ENCODE measurements at places on chromosomes 3 and 15.

DNA sequence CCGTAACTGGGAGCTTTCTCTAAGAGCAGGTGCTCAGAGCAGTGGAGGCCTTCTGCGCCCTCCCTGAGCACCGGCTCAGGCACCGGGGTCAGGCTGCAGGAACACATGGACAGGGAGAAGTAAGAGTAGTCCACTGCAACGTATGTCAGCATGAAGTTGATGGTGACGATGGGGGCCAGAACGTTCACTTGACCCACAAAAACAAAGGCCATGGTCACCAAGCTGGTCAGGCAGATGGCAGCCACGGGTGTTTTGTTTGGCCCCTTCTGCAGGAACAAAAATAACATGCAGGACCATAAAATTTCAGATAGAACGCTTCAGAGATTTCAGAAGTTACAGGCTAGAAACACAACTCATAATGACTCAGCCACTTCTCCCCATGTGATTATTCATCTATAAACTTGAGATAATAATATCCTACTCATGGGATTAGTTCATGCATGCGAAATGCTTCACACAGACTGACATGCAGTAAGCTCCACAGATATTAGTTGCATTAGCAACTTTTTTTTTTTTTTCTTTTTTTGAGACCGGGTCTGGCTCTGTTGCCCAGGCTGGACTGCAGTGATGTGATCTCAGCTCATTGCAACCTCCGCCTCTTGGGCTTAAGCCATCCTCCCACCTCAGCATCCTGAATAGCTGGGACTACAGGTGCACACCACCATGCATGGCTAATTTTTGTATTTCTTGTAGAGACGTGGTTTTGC lies 52.2 kb upstream of the HEG1 start:
- no peak for DNase-seq

GRCh38 chr15:70240082-70240481 lies 142.4 kb upstream of the TLE3 start:
- DNase-seq: no peak

- no peak for DNase-seq
These were observed 984 bp upstream of the SMARCC1 start for GRCh38 chr3:47782446-47783308.

GRCh38 chr3:67087788-67088187 lies 89.7 kb downstream of the KBTBD8 start:
- DNase-seq: no peak

DNA sequence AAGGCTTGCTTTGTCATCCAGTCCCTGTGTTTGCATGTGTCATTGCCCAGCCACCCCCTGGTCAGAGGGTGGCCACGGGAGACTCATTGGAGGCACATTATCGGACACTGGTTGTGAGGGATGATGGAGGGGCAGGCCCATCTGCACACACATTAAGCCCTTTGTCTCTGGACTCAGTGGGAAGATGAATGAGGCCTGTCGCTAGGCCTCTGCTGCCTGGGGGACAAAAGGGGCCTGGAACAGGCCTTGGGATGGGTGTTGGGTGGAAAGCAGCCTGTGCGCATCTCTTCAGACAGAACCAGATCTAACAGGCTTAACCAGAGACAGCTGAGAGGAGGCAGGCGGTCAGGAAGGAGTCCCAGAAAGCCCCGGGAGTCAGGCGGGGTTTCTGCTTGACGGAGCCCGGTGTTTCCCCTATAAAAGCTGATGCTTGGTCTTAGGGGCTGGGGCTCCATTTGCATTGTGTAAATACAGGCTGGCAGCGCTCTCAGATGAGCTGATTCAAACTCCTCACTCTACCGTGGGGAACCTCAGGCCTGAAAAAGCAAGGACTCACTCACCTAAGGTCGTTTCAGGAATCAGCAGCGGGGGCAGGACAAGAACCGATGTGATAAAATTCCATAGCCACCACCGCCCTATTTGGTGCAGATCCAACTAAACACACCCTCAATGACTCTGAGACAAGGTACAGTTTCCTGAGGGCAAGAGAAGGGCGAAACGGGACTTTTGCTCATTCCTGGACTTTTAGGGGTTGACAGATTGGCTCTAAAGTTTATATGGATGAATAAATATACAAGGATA lies 17.1 kb upstream of the SKIC8 start:
- no peak for DNase-seq

DNA sequence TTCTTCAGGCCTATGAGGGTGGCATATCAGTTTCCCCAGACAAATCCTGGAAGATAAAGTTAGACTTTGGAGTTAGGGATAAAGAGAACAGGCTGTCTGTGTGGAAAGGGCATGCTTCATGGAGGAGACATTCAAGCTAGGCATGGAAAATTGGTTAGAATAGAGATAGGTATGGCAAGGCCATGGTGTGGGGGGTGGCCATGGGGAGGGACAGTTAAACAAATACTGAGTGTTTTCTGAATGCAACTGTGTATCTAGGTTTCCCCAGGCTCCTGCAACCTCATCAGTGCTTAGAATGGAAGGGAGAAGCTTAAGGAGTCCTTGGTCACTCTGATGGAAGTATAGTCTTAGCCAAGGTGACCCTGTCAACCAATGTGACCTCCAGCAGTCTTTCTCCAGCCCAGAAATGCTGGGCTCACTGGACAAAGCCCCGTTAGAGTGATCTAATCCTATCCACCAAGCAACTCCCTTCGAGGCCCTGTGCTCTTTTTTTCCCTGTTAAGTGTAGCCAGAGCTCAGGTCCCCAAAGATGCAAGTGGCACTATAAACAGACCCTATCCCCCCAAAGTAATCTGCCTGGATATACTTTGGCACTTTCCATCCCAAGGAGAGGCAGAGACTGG lies 5.5 kb upstream of the PKM start:
- no peak for DNase-seq

DNA sequence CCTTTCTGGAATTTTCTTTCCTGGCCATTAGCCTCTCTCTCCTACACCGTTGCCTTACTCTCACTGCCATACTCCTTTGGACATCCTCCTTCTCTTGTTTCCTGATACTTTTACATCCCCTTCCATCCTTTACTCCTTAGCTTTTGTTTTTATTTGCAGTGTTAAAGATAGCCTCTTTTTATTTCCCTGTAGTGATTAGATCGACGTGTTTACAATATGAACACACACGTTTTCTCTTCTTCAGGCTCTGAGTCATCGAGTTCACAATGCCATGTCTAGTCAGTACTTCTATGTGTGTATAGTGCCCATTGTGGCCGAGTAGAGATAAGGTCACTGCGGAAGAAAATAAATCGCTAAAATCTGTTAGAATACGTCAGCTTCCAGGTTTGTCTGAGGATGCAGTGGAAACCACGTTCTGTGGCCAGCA lies 208.5 kb downstream of the LPP start:
- no peak for DNase-seq

- no peak for DNase-seq
These were observed 635.1 kb downstream of the EPHA3 start for GRCh38 chr3:89742546-89742945.

GRCh38 chr3:122679085-122679881 lies 1.4 kb upstream of the PARP14 start:
- peak; percentile 87 for DNase-seq

DNA sequence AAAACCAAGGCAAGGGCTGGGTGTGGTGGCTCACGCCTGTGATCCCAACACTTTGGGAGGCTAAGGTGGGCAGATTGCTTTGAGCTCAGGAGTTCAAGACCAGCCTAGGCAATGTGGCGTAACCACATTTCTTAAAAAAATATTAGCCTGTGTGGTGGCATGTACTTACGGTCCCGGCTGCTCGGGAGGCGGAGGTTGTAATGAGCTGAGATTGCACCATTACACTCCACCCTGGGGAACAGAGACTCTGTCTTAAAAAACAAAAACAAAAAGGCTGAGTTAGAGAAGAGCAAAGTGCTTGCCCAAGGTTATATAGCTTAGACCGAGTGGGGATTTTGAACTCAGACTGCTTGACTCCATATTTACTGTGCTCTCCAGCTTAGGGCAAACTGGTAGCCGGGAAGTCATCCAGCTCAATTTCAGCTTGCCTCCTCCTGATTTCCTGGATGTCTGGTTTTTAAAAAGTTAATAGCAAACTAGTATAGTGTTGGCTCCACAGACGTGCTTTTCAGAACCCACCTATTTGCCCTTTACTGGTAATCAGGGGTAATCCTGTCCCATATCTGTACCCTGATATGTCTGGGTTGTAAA lies 138.9 kb downstream of the CACNA1D start:
- no peak for DNase-seq

DNA sequence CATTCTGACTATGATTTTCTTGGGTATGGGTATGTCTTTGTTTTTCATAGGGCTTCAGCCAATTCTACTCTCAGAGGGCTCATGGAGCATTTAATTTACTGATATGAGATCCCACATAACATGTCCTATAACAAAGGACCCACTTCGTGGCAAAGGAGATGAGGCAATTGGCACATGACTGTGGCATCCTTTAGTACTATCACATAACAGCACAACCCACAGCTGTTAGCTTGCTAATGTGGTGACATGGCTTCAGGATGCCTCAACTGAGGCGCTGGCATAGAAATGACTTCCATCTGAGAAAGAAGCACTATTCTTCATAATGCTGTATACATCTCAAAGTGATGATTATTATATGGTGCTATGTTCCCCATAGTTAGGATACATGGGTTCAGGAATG lies 48.1 kb upstream of the RFX7 start:
- no peak for DNase-seq

- DNase-seq: no peak
These were observed 104.5 kb downstream of the RPLP1 start for GRCh38 chr15:69557020-69557706.

GRCh38 chr3:182258538-182259177 lies 534.6 kb upstream of the ATP11B start:
- DNase-seq: no peak

DNA sequence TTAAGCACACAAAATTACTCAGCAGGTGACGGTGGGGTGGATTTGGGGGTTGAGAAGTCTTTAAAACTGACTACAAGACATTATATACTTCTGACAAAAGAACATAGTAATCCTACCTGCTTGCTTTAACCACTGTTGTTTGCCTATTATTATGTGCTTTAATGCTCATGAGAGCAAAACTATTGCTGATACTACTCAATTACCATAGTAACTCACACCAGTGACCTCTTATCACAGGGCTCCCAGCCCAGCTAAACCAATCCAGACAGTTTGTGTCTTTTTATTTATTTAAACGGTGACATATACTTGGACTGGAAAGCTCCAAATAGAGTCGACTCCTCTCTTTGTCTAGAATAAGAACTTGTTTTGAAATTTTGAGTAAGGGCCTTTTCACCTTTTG lies 42.8 kb upstream of the FEZF2 start:
- no peak for DNase-seq

DNA sequence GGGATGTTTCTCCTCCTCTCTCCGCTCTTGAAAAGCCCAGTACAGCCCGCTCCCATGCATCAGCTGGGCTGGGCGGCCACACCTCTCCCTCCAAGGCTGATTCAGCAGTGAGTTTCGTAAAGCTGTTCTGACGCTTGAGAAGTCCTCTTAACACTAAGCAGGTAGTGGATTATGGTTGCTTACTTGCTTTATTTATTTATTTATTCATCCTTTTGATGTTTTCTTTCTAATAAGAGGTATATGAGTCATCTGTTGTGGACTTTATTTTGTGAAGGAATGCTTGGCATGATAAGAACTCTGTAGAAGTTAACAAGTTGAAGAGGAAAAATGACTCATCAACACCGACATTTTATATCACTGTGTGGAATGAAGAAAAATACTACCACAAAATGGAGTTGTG lies 285.0 kb downstream of the SQOR start:
- DNase-seq: no peak

GRCh38 chr15:69744391-69745162 lies 292.0 kb downstream of the RPLP1 start:
- no peak for DNase-seq

GRCh38 chr3:189966843-189967242 lies 153.9 kb downstream of the P3H2 start:
- no peak for DNase-seq

DNA sequence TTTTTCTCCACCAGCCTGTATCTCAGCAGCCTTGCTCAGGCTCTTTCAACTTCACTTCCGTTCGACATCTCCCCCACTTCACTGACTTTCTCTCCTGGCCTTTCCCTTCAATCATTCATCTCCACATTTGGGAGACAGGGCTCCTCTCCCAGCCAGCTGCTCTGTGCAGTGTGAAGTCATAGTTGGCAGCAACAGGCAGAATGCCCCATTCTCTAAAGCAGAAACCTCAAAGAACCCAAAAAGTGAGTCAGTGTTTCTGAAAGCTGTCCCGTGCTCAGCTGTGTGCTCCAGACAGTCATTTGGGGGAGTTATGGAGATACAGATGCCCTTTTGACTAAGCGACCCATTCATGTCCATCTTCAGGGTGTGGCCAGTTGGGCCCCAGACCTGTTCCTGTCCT lies 54.3 kb downstream of the NTRK3 start:
- DNase-seq: no peak

DNA sequence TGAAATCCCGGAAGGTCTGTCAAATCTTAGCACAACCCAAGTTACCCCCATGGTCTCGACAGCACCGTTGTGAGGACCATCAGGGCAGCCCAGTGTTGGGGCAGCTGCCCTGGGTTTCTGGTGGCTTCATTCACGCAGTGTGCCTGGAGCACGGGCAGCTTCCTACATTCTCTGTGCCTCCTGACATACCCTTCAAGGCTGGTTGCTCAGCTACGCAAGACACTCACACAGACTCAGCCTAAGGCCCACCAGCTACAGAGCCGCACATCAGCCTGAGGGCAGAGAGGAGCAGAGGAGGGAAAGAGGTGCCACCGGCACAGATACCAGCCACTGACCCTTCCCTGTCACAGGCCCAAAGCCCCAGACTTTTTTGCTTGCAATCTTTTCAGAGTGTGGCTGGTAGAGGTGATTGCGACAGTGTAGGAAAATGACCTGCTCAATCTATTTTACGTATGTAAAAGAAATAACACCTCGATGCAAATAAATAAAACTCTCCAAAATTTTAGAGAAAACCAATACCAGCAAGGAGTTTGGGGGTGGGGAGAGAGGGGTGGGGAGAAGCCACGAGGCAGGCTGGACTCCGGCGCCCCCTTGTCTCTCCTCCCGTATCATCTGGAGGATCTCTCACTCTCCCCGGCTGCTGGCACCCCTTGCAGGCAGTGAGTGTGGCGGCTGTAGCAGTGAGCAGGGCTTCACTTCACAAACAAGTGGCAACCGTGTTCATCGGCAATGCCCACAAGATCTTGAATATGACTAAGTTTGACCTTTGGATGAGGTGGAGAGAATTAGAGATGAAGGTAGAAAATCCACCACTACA lies 12.7 kb downstream of the CSPG5 start:
- DNase-seq: no peak

DNA sequence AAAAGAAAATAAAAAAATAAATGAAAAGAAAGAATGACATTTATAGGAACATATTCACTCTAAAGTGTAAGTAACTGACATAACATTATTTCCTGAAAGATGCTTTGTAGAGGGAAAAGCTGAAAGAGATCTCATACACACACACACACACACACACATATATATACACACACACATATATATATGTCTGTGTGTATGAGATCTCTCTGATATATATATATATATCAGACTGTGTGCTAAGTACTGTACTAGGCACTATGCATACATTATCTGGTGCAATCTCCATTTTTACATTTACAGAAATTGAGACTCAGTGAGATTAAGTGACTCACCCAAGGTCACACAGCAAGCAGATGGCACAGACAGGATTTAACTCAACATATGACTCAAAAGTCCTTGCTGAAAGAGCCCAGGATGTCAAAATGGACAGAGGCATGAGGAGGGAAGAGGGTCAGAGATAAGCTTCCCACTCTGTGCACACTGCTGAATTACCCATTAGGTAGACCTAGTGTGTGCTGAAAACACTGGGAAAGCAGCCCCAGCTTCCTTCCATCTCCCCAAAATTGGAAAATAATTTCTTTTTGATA lies 15.0 kb downstream of the BHLHE40 start:
- no peak for DNase-seq

- DNase-seq: no peak
These were observed 458 bp upstream of the STAC start for GRCh38 chr3:36379872-36380220.

Data from stimulated activated CD4-positive, alpha-beta T cell treated with anti-CD3 and anti-CD28 coated beads, Interleukin-2, amount 100 ng/mL, for 24 hours (primary cell).